T-helper 9 cell (primary cell): ENCODE measurements at places on chromosomes 4 and X.

GRCh38 chrX:134933911-134934310 is 56.9 kb upstream of the SMIM10 start:
- DNase-seq, result no peak

- DNase-seq, result no peak
Observed at GRCh38 chr4:60724623-60725022, 475.5 kb upstream of the ADGRL3 start.

DNA sequence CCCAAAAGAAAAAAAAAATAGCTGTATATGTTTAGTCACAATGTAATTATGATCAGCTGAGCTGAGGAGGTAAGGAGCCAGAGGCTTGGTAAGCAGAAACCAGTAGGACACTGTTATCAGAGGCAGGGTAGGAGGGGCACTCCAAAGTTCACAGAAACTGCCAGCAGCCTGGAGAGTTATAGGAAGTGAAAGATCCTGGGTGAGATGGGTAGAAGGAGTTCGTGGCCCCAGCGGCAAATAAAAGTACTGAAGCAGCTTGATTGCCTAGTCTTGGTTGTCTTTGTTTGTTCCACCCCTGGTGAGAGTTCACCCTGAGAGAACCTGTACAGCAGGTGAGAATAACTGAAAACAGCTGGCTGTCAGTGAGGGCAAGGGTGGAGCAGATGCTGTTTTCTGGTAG is 340.8 kb downstream of the ADGRL3 start:
- DNase-seq, result no peak

DNA sequence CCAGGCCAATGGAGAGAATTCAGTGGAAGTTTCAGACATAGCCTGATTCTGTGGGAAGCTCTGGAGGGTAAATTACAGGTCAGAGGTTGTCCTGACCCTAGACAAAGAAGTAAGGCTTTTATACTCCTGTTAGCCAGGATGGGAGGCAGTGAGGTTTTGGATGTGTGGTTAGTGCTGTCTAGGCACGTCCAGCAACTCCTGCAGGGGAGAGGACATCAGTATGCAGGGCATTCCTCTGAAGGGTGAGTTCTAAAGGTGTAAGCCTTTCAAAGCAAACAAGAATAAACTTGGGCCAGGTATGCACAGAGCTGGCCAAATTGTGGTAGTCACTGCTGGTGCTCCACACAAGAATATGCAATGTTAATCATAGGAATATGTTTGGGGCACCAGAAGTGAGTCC is 562.5 kb downstream of the CCSER1 start:
- no peak for DNase-seq

DNA sequence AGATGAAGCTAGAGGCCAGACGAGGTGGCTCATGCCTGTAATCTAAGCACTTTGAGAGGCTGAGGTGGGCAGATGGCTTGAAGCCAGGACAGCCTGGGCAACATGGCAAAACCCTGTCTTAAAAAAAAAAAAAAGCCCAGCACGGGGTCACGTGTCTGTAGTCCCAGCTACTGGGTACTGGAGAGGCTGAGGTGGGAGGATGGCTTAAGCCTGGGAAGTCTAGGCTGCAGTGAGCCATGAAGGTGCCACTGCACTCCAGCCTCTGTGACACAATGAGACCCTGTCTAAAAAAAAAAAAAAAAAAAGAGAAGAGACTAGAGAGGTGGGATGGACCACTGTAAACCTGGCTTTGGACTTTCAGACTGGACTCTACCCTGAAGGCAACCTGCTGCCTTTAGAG is 10.7 kb upstream of the LRBA start:
- DNase-seq, result no peak

DNA sequence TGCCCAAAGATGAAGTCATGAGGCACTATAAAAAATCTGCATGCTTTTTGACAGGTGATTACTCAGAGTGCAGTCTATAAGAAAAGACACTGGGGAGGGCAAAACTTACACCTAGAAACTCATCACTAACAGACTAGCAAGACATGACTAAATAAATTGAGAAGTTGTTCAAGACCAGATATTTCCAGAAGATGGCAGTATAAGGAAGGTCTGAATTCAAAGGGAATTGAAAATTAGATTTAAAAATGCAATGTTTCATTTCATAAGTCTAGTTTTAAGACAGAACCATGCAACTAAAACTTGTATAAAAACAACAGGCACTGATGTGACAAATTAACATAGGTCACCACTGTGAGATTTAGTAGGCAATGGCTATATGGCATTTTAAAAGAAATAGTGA is 232.5 kb upstream of the POF1B start:
- DNase-seq, result no peak

DNA sequence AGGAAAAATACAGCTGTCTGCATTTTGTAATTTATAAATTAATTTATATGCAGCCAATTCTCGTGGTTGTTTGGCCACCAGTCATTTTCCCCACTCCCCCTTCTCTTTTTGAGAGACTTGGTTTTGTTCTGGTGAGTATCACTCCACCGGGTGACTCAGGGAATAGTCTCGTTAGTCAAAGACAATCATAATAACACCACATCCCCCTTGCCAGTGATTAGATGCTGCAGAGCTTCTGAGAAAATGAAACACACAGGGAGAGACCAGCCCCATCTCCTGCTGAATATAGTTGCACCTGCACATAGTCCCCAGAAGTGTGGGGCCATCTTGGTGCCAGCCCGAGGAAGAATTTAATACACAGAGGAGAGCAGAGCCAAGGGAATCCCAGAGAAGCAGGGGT is 8.0 kb upstream of the FNIP2 start:
- no peak for DNase-seq

- DNase-seq, result no peak
Observed at GRCh38 chr4:23889391-23889790, 456 bp downstream of the PPARGC1A start.

GRCh38 chr4:15883610-15884243 is 54.8 kb downstream of the FGFBP1 start:
- no peak for DNase-seq

DNA sequence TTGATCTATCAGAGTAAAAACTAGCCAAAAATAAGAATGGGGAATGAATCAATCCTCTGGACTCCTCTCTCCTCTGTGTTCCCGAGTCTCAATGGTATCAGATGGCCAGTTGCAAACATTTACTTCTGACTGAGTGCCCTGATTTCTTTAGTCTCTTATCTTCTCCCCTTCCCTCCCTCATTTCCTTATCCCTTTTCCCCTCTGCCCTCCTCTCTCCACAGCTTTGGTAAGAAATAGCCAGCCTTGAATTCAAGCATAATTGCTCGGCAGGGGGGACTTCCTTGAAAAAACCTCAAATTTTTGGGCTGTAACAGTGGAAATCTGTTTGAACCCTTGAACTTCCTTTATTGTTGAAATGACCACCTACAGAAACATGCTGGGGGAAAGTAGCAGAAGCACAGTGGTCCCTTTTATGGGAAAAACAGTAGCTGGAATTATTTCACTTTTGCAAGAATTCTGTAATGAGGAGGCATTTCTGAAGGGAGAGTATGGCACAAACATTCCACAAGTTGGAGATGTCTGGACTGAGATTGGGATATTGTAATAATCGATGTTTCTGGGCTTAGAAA is 40.3 kb downstream of the NHS start:
- DNase-seq, result no peak

DNA sequence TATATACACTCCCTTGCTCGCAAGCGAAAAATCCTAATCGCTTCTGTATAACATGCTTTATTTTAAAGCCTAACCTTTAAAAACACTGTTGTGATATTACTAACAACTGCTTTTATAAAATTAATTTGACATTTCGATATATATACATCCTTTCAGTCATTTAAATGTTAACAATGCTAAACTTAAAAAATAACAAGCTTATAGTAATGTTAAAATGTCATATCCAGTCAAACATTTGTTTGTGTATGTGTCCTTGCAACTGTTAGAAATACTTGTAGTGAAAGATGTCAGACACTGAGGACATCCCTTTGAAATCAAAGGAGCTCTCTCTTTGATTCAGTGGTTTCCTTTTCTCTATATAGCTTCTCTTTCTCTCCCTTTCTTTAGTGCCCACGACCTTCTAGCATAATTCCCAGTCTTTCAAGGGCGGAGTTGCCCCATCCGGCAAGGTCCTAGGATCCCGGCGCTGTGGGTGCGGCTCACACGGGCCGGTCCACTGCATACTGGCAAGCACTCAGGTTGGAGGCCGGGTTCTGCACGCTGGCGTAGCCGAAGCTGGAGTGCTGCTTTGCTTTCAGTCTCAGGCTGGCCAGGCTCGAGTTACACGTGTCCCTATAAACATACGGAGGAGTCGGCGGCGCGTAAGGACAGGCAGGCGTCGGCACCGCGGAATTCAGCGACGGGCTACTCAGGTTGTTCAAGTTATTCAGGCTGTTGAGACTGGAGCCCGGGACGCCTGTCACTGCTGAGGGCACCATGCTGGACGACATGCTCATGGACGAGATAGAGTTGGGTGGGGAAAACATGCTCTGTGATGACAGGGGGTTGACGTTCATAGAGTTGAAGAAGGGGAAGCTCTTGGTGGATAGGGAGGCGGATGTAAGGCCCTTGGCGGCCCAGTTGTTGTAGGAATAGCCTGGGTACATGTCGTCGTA is 5.0 kb downstream of the PITX2 start:
- no peak for DNase-seq

DNA sequence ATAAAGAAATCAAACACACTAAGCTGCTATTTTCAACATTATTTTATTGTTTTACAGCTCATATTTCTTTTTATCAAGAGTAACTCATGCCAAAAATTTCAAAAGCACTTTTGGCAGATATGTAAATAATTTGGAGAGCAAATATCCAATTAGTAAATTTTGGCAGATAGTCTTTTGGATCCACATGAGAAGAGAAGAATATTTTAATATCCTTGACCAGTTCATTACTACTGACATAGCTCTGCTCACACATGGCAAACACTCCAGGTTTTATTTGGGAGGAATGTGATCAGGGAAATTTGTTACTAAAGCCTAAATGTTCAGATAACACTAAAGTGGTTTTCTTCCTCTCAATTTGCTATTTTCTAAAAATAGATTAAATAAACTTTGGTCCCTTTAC is 1054.3 kb downstream of the FAT4 start:
- DNase-seq, result no peak

DNA sequence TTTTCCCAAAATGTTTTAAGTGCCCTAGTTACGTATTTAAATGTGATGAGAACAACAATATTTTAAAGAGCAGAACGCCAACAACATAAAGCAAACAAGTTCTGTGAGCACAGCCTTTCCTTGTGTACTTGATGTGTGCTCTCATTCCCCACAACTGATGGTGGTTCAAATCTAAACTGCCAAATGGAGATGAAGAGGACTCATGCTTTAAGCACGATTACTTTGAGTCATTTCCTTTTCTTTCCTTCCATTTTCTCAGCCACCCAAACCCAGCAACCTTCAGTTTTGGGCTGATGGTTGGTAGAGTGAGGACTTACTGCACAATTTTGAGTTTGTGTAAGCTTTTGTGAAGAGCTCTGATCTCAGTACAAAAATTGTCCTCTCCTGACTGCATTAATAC is 1.7 kb downstream of the NSD2 start:
- DNase-seq, result no peak

DNA sequence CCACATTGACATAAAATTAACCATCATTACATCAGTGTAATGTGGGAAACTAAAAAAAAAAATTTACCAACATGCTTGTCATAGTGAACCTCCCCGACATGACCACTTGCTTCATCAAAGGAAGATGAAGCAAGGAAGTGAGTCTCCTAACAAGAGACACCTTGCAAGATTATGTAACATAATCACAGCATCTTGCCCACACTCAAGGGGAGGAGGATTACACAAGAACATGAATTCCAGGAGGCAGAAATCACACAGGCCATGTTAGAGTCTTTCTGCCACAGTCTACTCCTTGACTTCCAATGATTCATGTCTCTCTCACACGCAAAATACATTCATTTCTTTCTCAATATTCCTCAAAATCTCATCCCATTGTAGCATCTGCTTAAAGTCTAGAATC is 93.3 kb downstream of the AKAP4 start:
- DNase-seq, result no peak

- DNase-seq, result no peak
Observed at GRCh38 chr4:21856301-21856700, 92.3 kb downstream of the KCNIP4 start.

GRCh38 chrX:73766431-73766795 is 203.4 kb downstream of the CHIC1 start:
- DNase-seq, result no peak
